ENCODE measurements at places on chromosomes 11 and 22. TPM values are rescaled to one million over a fixed set of nuclear protein-coding genes. Genes with fewer than 3 reads are reported as not detected.

DNA sequence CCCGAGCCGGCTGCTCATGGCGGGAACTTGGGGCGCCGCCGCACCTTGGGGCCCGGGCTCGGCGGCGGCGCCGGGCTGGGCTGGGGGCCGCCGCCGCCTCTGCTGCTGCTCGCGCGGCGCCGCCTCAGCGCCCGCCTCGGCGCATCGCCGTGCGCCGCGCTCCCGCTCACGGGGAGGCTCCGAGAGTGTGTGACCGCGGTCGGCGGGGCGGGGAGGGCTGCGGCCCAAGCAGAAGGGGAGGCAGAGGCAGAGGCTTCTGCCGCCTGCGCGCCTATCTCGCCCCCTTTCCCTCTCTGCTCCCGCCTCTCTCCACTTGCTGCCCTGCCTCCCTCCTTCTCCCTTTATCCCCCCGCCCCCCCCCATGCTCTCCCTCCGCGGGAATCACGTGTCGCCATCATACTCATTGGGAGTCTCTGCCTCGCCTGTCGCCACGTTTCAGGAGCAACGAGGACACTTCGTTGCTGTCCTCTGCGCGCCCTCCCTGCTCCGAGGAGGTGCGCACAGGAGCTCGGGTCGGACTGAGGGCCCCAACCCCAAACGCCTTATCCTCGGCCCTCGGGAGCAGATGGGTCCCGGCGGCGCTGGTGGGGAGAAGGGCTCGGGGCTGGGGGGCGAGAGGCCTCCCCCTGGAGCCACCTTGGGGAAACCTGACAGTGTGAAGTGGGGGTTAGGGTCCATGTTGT, at the start of gene GUCY1A2:
TSS of gene GUCY1A2 (minus strand) at position 258 of the 683 bp plus-strand sequence. CDS start 421 bp downstream, outside the sequence.
- no peak within 1 kb of the TSS for H3K27ac ChIP-seq
- H3K27me3 ChIP-seq, result peaks cover 35% of the 10 kb centered on the region
- H3K36me3 ChIP-seq, result no peaks in the 10 kb centered on the region
- peaks cover 3% of the 10 kb centered on the region for H3K4me1 ChIP-seq
- H3K4me3 ChIP-seq, result peak within 1 kb of the TSS; percentile 41

DNA sequence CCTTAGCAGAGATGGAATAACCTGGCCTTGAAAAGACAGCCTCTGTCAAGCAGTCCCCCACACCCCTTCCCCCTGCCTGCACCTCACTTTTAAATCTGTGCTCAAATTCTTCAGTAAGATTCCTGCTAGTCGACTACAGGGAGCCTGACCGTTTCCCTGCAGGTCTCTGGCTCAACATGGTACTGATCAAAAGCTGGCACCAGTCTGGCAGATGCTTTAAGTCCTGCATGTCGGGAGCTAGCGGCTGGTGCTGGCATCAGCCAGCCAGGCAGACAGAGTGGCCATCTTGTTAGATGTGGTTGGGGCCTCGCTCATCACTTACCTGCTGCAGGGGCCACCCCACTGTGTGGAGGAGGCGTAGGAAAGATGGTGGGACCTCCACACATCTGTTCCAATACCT, 204.4 kb upstream of the SORL1-AS1 start:
- no peak for DNase-seq
- H3K4me3 ChIP-seq, result no peak overlapping the region
- H3K27me3 ChIP-seq, result peaks cover 2% of the 10 kb centered on the region

GRCh38 chr11:97815667-97816066, 1205.1 kb upstream of the CNTN5 start:
- no peak overlapping the region for H3K4me3 ChIP-seq
- H3K4me1 ChIP-seq, result no peaks in the 10 kb centered on the region
- H3K27ac ChIP-seq, result no peak overlapping the region
- no peak for DNase-seq

- H3K4me1 ChIP-seq, result no peaks in the 10 kb centered on the region
- DNase-seq, result no peak
- no peaks in the 10 kb centered on the region for H3K36me3 ChIP-seq
- no peaks in the 10 kb centered on the region for H3K27me3 ChIP-seq
- H3K4me3 ChIP-seq, result no peak overlapping the region
- H3K27ac ChIP-seq, result no peak overlapping the region
Observed at GRCh38 chr11:48161951-48162884, 54.4 kb upstream of the OR4B1 start.

DNA sequence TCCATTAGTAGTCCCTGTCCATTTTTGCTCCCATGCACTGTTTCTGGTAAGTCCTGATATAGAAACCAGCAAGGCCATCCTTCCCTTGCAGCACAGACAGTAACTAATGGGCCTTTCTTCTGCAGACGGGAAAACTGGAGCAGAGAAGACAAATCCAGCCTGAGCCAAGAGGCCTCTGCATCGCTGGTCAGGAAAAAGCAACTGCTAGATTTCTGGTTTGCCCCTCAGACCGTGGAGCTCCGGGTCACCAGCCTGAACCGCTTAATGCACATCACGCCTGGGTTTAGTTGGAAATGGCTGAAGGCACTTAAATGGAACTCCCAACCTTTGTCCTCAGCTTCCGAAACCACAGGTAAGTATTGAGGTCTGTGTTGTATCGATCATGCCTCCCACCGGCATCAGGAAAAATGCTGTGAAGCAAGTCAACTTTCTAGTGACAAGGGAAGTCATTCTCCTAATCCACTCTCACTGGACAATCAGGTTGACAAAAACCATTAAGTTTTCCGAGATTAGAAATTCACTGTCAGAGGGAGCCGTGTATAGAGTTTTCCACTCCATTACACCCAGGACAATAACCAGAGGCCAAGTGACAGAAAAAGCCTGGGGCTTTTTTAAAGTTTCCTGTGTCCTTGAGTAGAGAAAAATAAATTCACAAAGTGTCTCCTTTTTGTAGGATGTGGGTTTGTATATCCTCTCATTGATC, 14.8 kb upstream of the LMO2 start:
- H3K27ac ChIP-seq, result no peak overlapping the region
- no peak overlapping the region for H3K4me3 ChIP-seq
- H3K4me1 ChIP-seq, result no peaks in the 10 kb centered on the region

DNA sequence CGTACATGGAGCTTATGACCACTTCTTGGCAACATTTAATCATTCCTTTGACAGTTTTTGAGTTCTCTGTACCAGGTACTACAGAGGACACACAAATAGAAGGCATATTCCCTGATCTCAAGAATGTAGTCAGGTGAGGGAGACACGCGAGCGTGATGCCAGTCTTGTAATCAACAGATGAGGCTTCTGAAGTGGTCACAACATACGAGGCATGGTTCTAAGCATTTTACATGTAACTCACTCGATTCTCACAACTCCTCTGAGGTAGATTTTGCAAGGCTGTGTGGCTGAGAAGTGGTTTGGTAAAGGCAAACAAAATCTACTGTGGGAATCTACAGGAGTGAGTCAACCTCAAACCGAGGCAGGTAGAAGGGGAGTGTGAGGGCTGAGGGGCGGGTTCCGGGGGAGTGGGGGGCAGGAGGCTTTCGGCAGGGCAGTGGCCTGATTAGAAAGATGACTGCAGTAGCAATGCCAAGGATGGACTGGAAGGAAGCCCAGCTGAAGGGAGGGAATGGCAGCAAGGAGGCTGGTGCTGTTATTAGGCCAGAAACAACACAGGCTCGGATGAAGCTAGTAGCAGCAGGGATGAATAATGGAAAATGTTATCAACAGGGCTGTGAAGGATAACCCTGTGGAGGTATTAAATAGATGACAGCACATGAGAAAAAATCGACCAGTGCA, 63.8 kb downstream of the ST14 start:
- DNase-seq, result no peak
- H3K4me1 ChIP-seq, result no peaks in the 10 kb centered on the region
- H3K27me3 ChIP-seq, result no peaks in the 10 kb centered on the region
- no peaks in the 10 kb centered on the region for H3K36me3 ChIP-seq

DNA sequence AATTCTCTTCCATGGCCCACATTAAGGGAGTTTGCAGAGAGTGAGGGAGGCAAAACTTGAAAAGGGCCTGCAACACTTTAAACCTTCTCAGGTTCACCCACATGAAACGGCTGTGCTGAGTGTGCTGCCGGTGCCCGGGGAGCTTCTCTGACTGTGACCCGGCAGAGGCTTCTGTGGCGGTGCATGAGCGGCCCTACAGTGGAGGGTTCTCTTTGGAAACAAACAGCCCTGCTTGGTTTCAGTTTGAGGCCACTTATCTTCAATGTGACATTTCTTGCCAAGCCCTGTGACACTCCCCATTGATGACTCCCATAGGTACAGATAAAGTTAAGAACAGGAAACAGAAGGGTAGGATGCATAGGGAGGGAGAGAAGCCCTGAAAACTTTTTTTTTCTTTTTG, 31.8 kb downstream of the FAM118A start:
- no peak overlapping the region for H3K4me3 ChIP-seq
- DNase-seq, result peak; percentile 68
- peaks cover 23% of the 10 kb centered on the region for H3K4me1 ChIP-seq

GRCh38 chr11:77299528-77299993, 1.9 kb downstream of the GDPD4 start:
- DNase-seq, result no peak
- H3K4me3 ChIP-seq, result no peak overlapping the region
- H3K27ac ChIP-seq, result no peak overlapping the region
- no peaks in the 10 kb centered on the region for H3K27me3 ChIP-seq

DNA sequence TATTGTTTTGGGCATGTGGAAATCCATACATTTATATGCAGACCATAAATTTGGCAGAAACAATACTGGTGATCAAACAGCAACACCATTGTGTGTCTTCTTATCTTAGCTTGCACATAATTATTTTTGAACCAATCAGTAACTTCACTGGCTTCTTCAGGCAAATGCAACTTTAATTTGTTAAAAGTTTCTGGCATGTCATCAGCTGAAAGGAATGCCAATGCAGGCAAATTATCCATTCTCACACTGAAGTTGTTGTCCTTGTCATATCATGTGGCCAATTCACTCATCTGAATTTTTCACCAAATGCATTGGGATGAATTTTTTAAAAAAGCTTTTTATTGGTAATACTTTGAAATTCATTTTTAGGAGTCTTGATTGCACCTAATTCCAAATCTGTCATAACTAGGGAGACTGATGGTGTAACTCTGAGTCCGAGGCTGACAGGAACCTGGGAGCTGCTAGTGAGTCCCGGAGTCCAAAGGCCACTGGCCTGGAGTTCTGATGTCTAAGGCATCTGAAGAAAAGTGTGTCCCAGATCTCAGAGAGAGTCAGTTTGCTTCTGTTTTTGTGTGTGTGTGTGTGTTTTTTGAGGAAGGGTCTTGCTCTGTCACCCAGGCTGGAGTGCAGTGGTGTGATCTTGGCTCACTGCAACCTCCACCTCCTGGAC, 17.4 kb upstream of the OR10V1 start:
- no peak overlapping the region for H3K27ac ChIP-seq
- H3K27me3 ChIP-seq, result no peaks in the 10 kb centered on the region
- H3K4me1 ChIP-seq, result no peaks in the 10 kb centered on the region
- no peak for DNase-seq

DNA sequence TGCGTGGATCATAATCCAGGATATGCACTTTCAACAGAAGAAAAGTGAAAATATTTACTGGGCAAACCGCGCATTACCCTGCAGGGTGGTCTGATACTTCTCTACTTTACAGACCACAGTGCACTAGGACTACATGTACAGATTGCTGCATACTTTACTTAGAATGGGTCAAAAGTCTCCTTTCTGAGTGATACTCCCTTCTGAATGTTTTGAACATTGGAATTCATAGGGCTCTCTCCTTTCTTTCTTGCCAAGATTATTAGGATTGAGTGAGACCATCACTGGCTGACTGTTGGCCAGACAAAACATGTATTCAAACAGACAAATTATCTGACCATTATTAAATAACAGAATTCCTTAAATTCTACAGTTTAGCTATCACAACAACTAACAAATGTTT, 6.6 kb upstream of the FIBIN start:
- no peaks in the 10 kb centered on the region for H3K4me1 ChIP-seq
- H3K27ac ChIP-seq, result no peak overlapping the region
- H3K36me3 ChIP-seq, result no peaks in the 10 kb centered on the region
- H3K27me3 ChIP-seq, result no peaks in the 10 kb centered on the region

- peaks cover 6% of the 10 kb centered on the region for H3K4me1 ChIP-seq
- peaks cover 3% of the 10 kb centered on the region for H3K27me3 ChIP-seq
- no peaks in the 10 kb centered on the region for H3K36me3 ChIP-seq
- H3K4me3 ChIP-seq, result peak overlapping the region; percentile 51
- peak overlapping the region; percentile 53 for H3K27ac ChIP-seq
Observed at GRCh38 chr11:116835042-116835772, 2.2 kb downstream of the APOA1 start.

GRCh38 chr11:44071157-44071556, 5.1 kb downstream of the ACCS start:
- H3K4me1 ChIP-seq, result peaks cover 10% of the 10 kb centered on the region
- H3K4me3 ChIP-seq, result no peak overlapping the region
- no peak overlapping the region for H3K27ac ChIP-seq
- no peaks in the 10 kb centered on the region for H3K36me3 ChIP-seq

GRCh38 chr11:92224407-92225124, at the start of gene FAT3:
FAT3 (plus strand) TSS chr11:92224818; CDS start chr11:92352113, 127,295 bp downstream.
- no peaks in the 10 kb centered on the region for H3K36me3 ChIP-seq
- H3K27ac ChIP-seq, result no peak within 1 kb of the TSS
- H3K27me3 ChIP-seq, result peaks cover 74% of the 10 kb centered on the region
- peak within 1 kb of the TSS; percentile 13 for H3K4me3 ChIP-seq
- DNase-seq, result no peak
- H3K4me1 ChIP-seq, result no peaks in the 10 kb centered on the region

DNA sequence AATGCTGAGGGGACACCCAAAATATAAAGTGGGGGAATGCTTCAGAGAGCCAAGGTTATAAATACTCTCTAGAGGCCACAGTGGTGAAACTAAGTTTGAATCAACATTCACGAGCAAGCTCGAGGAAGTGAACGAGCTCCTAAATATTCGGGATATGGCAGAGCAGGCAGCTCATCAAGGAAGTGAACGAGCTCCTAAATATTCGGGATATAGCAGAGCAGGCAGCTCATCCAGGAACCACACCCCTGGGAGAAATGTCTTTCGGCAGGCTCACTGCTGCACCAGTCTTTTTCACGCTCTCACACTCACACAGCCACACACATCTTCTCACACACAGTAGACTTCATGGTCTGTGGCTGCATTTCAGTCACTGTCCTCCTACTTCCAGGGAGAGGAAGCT, 787.5 kb downstream of the OPCML start:
- no peaks in the 10 kb centered on the region for H3K4me1 ChIP-seq
- no peak for DNase-seq
- H3K27ac ChIP-seq, result no peak overlapping the region
- no peak overlapping the region for H3K4me3 ChIP-seq

DNA sequence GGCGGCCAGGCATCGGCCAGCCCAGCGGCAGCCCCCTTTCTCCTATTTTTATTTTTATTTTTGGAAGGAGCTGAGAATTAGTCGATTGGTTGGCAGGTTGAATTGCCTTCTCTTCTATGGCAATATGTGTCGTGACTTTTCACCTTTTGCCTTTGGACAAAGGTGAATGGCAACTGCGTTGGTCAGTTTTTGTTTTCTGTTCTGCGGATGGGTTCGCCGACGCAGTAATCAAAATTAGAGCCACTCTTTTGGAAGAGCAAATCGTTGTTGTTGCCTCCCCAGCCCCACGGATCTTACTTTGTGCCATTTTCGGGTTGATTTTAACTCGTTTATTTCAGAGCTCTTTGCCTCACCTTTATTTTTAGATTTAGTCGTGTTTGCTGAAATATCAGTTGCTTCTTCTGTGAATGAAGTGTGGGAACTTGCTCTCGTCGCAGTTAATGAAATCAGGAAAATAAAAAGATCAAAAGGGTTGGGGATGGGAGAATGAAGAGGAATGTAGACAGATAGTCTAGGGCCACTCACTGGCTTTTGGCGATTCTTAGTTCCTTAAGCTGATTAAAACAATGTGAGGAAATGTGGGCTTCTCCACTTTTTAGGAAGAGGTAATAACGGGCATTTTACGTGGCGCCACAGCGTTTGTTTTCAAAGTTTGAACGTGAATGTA, 1.6 kb downstream of the CECR2 start:
- H3K36me3 ChIP-seq, result no peaks in the 10 kb centered on the region
- H3K27ac ChIP-seq, result no peak overlapping the region
- H3K27me3 ChIP-seq, result peaks cover 67% of the 10 kb centered on the region

Gene NXPE1
- total RNA-seq, result 0.05 TPM

Gene C11orf87
- not detected for total RNA-seq

Gene RAG2
- total RNA-seq, result 195 TPM

Gene OR52N4
- total RNA-seq, result 0.09 TPM

Gene PNPLA5
- not detected for total RNA-seq

Gene CHRM1
- total RNA-seq, result not detected

Gene CBLIF
- not detected for total RNA-seq

Gene GGTLC2
- not detected for total RNA-seq

Gene SLC17A6
- total RNA-seq, result under 0.01 TPM
